Psoas muscle (tissue), 8 donors: ENCODE measurements at places on chromosomes 2 and 18. TPM values are rescaled to one million over a fixed set of nuclear protein-coding genes. Genes with fewer than 3 reads are reported as not detected.
A peak's percentile ranks its signal among the peaks of the same experiment; 100 is the strongest.

Gene FRZB
- 1.3 TPM for total RNA-seq

GRCh38 chr2:75428060-75428459, 132.7 kb downstream of the EVA1A start:
- no peak for DNase-seq

- DNase-seq, result no peak
These were observed 117.6 kb downstream of the SH3RF3 start for GRCh38 chr2:109246616-109247015.

Gene CNPPD1
- total RNA-seq, result 68.4 TPM

Gene RIT2
- not detected for total RNA-seq

Gene ANKRD44
- total RNA-seq, result 8.8 TPM

Gene SCRN3
- 22.5 TPM for total RNA-seq

GRCh38 chr18:10030816-10031541, 117.2 kb downstream of the VAPA start:
- no peak for DNase-seq

- no peak for DNase-seq
These were observed 200.0 kb downstream of the CCDC102B start for GRCh38 chr18:68997845-68998244.

GRCh38 chr18:24539866-24540617, 79.6 kb downstream of the HRH4 start:
- DNase-seq, result no peak

GRCh38 chr2:100197631-100198153, 55.3 kb upstream of the AFF3 start:
- DNase-seq, result peak; percentile 70

Gene DUSP28
- total RNA-seq, result 10.4 TPM

Gene CNTNAP5
- total RNA-seq, result not detected

Gene FMNL2
- total RNA-seq, result 8.4 TPM

GRCh38 chr2:163779970-163780597, 44.3 kb upstream of the FIGN start:
- DNase-seq, result no peak

Gene IL1RN
- total RNA-seq, result 0.24 TPM

DNA sequence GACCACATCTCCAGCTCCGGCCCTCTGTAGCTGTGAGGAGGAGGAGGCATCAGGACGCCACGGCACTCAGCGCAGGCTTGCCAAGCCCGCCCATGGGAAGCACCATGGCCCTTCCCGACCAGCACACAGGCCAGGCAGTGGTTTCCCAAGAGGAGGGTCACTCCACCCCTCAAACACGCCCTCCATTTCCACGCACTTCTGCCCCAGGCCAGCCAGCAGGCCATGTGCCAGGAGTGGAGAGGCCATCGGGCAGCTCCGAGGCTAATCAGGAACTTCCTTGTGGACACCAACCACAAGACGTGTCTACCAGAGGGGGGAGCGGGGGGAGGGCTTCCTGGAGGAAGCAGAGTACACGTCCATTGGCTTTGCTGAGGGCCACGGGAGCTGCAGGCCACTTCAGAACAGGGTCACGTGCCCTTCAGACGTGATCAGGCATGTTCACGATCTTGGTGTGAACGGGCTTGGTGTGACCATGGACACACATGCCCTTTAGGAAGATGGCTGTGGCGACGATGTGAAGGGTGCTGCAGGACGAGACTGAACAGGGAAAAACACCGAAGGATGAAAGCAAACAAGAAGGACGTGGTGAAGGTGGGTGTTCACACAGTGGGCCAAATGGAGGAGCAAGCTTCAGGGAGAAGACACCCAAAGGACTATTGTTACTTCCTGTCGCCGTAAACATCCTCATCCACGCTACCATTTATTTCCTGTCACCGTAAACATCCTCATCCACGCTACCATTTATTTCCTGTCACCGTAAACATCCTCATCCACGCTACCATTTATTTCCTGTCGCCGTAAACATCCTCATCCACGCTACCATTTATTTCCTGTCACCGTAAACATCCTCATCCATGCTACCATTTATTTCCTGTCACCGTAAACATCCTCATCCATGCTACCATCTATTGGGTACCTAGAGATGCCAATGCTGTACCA, 6.5 kb upstream of the MTERF4 start:
- no peak for DNase-seq

DNA sequence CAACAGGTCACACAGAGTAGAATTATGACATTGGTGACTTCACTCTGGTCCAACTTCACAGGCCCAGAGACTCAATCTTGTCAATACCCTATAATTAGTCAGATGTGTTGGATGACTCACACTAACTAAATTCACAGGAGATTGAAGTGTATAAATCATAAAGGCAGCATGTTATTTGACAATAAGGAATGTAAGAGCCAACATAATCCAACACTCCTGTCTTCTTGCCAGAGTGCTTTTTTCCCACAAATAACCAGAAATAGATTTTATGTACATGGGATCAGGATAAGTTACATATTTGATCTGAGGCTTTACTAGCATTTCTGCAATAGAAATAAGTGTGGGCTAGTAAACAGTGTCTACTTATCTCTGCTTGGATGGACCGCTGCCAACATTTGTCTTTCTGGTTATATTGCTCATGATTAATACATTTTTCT, 42.2 kb upstream of the ZSWIM2 start:
- no peak for DNase-seq

DNA sequence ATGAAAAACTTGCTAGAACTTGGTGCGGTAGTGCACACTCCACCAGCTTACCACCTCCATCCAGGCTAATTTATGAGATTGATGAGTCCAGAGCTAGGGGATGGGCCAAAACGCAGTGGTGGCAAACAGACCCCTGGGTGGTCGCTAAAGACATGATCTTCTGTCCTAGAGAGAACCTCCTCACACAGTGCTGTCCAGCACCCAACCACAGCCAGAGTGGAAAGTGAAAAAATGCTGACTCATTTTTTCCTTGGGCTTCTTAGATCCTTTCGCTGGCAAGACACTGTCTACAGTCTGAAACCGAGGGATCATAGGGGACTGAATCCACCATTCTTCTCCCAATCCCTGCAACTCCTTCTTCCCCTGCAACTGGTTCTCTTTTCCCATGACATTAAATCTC, 4.1 kb downstream of the ANTXR1 start:
- DNase-seq, result no peak
